ENCODE measurements at places on chromosomes 6 and 20.

DNA sequence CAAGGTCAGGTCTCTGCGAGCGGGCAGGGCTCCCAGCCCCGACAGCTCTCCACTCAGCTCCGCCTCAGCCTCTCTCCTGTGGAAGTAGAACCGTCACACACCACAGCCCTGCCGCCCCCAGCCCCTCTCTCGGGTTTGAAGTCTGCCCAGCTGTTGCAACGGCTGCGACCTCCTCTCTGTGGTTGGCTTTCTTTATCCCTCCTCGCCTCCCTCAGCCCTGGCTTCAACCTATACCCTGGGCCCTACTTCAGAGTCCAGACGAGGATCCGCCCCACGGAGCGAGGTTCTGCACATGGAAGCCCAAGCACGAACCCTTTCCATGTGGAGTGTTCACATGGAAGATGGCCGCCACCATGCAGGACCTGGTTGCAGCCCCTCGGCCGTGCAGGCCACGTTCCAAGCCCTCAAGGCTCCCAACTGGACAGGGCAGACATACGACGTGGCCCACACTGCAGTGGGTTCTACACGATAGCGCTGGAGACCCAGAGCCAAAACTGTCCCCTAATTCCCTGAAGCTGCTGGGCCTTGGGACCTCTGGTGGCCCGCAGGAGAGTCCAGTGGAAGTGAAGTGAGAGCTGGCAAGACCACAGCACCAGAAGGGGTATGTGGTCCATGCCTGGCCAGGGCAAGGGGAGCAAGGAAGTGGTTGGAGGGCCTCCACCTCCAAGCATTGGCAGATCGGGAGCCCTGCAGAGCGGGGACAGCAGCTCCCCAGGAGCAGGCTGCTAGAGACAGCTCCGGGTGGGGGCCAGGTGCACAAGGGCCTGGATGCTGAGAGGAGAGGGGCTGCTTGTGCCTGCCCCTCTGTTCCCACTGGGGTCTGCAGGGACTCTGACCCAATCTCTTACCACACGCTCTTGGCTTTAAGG, 69.8 kb downstream of the GINS1 start:
- no peak for DNase-seq

- no peak for DNase-seq
Observed at GRCh38 chr20:22663528-22664025, 79.2 kb upstream of the FOXA2 start.

- no peak for DNase-seq
Observed at GRCh38 chr20:4667371-4667773, 54.3 kb upstream of the PRND start.

DNA sequence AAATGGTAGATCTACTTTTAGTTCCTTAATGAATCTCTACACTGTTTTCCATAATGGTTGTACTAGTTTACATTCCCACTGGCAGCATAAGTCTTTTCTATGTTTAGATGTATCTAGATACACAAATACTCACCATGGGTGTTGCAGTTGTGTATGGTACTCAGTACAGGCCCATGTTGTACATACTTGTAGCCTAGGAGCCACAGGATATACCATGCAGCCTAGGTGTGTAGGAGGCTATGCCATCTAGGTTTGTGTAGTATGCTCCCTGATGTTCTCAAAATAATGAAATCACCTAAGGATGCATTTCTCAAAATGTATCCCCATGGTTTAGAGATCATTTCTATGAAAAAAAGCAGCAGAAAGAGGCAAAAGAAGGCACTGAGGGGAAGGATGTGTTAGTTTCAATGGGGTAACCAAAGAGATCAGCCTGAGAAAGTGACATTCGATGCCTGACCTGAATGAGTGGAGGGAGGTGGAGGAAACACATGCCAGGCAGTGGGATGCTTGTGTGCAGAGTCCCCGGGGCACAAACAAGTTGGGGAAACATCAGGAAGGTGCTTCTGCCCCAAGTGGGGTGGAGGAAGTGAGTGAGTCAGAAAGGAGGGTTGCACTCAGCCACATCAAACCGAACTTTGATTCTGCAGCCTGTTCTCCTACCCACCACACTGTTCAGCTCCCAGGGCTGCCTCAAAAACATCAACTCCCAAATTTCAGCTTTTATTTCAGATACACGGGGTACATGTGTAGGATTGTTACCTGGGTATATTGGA, 191.2 kb downstream of the ZNF217 start:
- DNase-seq = peak; percentile 1

DNA sequence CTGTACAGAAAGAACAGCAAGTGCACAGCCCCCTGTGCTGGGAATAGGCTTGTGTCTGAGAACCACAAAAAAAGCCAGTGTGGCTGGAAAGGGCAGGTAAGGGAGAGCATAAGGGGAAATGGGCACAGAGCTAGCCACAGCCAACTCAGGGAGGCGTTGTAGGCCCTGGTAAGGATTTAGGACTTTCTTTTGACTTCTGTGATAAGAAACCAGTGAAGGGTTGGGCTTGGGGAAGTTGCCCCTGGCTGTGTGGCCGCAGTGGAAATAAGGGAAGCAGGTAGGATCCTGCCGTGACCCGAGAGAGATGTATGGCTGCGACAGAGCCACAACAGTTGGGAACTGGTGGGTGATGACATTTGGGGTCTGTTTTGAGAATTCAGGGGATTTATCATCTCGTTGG, 30.0 kb upstream of the PHACTR2 start:
- DNase-seq = no peak
